ENCODE measurements at places on chromosomes 13 and 19.

DNA sequence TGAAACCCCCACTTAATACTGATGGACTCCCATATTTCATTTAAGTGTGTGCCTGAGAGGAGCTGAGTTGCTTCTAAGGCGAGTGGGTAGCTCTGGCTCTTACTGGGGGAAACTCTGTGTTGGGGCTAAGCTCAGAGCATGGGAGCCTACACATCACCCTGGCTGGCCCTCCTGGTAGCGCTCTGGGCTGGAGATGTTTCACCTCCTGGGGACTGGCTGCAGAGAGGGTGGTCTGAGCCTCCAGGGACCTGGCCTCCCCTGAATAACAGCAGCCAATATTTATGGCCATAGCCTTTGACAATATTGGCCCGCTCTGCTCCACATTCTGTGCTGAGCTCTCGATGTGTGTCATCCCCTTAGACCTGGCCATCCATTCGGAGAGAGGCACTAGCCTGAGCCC lies 316.5 kb downstream of the ZNF536 start:
- no peak for DNase-seq

DNA sequence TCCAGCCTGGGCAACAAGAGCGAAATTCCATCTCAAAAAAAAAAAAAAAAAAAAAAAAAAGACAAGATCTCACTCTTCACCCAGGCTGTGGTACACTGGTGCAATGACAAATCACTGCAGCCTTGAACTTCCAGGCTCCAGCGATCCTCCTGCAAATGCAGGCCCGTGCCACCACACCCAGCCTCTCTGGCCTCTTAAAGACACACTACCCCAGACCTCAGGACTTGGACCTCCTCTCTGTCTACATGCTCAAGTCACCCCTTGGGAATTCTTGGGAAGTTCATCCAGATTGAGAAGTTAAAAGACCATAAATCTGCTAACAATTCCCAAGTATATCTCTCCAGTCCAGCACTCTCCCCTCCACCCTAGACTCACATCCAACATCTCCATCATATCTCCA lies 10.6 kb upstream of the HIPK4 start:
- no peak for DNase-seq

DNA sequence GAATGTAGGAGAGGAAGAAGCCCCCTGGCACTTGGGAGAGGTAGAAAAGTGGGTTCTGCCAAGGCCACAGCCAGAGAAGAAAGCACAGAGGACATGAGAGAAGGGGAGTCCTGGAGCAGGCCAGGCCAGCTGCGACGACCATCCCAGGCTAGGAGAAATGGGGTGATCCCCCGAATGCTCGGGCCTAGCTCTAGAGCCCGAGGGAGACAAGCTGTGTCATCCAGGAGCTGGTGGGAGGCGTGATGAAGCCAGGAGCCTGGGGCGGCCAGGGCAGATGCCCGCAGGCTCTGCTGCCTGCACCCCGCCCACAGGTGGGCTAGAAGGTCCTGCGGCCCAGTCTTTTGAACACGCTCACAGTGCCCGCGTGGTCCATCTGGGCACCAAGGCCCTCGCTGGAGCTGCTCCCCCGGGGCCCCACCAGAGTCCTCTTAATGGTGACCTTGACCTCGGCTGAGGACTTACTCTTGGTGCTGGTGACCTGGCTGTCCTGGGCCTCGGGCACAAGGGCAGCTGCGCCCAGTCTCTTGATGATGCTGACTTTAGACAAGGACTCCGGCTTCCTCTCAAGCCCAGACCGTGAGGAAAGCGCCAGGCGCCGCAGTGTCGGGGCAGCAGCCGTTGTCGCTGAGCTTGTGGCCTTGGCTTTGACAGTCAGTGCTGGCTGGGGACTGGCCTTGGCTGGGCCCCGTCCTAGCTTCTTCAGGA lies 26.5 kb downstream of the C19orf47 start:
- DNase-seq, result no peak

DNA sequence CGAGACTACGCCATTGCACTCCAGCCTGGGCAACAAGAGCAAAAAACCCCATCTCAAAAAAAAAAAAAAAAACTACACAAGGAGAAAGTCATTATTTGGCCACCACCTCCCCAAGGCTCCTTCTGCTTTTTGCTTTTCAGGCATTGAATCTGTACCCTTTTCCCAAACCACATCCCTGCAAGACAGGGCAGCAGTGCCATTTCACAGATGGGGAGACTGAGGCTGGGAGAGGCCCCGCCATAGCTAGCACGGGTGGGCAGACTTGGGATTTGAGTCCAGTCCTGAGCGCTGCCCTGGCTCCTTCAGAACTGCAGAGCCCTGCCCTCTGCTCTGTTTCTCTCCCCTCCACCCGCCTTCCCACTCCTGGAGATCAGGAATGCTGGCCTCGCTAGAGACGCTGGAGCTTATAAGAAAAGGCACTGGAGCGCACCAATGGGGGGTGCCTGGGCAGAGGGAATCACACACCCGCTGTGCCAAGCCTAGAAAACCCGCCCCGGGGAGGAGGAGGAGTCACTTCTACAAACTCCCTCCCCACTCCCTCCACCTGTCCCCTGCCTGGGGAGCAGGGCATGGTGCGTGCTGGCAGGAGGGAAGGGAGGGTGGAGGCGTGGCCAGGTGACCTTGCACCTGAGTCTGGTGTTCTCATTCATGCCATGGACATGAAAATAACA lies 17.6 kb downstream of the TJP3 start:
- no peak for DNase-seq

- DNase-seq, result no peak
These were observed 29.5 kb downstream of the CRTC1 start for GRCh38 chr19:18712981-18713380.

- no peak for DNase-seq
These were observed 803.1 kb downstream of the UQCRFS1 start for GRCh38 chr19:28409859-28410258.

DNA sequence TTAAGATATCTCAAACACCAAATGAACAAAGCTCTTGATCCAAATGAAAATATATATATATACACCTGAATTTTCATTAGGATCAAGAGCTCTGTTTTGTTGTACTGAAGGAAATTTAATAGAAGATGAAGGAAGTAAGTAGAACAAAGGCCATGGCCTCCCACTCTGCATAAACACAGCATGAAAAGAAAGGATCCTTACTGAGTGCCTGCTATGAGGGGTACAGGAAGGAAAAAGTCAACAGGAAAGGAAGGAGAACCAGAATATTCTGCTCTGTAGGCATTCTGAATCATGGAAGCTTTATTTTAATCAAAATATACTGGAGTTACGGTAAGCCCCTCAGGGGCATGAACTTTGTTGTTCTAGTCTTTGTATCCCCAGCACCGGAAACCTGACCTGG lies 22.1 kb downstream of the TMTC4 start:
- DNase-seq, result no peak

GRCh38 chr13:42345367-42345766 lies 73.4 kb downstream of the AKAP11 start:
- DNase-seq, result no peak

- no peak for DNase-seq
These were observed 1.1 kb upstream of the SSBP4 start for GRCh38 chr19:18418029-18418482.

- no peak for DNase-seq
These were observed 46.5 kb downstream of the LYL1 start for GRCh38 chr19:13056052-13056660.

DNA sequence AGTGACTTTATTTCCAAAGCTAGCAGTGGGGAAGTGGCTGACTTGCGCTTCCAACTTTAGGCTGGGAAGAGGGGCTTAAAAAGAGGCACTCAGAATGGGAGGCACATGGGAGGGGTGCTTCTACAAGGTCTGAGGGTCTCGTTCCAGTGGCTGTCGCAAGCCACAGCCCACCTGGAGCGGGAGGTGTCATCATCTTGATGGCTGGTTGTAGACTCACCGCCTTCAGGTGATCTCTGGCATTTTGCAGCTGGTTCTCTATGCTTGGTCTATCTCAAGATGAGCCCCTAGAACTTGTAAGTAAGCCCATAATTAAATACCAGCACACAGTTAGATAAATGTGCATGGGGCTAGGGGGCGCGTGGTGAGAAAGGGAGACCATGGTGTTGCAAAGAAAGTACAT lies 9.2 kb downstream of the TEX29 start:
- DNase-seq, result no peak

DNA sequence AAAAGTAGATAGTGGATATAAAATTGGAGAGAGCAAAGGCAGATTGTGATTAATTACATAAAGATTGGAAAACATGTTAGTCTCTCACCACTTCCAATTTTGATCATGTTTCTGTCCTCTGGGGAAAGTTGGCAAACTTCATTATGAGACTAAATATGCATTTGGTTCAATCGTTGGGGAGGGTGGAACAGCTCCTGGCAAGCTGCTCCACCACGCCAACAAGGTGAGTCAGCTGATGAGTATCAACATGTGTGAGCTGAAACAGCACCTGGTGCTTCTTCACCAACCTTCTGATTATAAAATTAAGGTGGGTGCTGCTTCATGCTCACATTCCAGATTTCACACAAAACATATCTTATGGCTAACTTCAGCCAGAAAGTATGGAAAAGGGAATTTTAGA lies 1784.6 kb downstream of the SLITRK5 start:
- DNase-seq, result no peak

- no peak for DNase-seq
These were observed 687.1 kb downstream of the PCDH17 start for GRCh38 chr13:58318495-58319167.

GRCh38 chr13:90201676-90202460 lies 1145.6 kb upstream of the MIR17HG start:
- no peak for DNase-seq

- DNase-seq, result no peak
These were observed 86.9 kb upstream of the GPR183 start for GRCh38 chr13:99393791-99394735.

Data from NCI-H1092 treated with DMSO at 0.1 percent for 48 hours (cell line).